ENCODE measurements at places on chromosomes 7 and 10.

- no peak for DNase-seq
Measured at GRCh38 chr10:31146491-31147209, 115.0 kb upstream of the ZNF438 start.

GRCh38 chr7:110800984-110801383 is 289.9 kb upstream of the LRRN3 start:
- no peak for DNase-seq

DNA sequence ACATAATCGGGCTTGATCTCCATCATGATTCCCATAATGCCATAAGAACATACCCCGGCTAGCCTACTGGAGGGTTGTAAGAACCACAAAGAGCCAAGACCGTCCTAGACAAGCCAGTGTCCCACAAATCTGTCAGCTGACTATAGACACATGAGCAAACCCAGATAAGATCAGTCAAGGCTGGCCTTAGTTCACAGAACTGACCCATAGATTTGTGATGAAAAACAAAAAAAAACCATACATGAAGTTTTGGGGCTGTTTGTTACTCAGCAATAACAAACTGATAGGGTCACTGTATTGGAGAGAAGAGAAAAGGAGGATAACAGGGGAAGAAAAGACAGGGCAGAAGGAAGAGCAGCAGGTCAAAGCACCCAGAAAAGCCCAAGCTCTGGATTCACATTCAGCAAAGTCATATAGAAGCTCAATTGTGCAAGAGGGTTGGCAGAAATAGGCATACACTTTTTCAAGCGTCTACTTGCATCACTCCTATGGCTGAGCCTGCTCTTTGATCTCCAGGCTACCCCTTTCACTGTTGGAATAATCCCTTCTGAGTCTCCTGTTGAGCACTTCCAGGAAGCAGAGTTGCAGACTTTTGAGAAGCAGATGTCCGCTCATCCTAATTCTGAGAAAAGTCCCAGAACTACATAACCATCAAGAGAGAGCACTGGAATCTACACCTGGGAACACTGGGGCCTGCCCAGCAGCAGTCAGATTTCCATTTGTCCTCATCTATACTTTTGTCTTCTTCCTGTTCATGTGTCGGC is 122.0 kb upstream of the HABP2 start:
- DNase-seq = no peak

DNA sequence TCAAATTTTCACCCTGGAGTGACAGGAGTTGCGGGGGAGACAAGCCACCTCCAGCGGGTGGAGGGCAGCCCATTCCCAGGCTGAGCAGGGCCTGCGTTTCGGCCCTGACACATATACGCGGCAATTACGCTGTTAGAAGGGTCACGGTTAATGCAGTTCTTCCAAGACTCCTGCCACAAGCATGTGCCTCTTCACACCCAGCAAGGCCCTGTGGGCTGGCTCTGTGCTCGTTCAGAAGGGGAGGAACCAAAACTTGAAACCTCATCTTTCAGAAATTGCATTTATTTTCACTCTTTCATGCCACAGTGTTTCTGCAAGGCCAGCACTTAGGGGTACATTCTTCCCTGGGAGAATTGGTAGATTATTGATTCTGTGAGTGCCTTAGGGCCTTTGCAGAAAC is 24.7 kb downstream of the LRMDA start:
- no peak for DNase-seq

DNA sequence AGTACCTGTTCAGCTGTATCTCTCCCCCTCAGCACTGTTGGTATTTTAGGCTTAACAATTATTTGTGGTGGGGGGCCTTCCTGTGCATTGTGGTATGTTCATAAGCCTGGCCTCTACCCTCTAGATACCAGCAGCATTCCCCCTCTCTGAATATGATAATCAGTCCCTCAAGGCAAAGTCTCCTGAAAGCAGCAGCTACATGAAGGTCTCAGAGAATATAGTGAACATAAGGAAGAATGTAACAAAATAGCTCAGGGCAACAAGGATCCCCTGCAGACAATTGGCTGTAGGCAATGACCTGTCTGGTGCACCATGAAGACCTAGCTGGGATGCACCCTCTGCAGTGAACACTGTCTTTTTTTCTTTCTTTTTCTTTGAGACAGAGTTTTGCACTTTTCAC is 86.4 kb downstream of the CTBP2 start:
- DNase-seq = no peak

GRCh38 chr10:74924251-74924963 is 98.0 kb downstream of the KAT6B start:
- no peak for DNase-seq

DNA sequence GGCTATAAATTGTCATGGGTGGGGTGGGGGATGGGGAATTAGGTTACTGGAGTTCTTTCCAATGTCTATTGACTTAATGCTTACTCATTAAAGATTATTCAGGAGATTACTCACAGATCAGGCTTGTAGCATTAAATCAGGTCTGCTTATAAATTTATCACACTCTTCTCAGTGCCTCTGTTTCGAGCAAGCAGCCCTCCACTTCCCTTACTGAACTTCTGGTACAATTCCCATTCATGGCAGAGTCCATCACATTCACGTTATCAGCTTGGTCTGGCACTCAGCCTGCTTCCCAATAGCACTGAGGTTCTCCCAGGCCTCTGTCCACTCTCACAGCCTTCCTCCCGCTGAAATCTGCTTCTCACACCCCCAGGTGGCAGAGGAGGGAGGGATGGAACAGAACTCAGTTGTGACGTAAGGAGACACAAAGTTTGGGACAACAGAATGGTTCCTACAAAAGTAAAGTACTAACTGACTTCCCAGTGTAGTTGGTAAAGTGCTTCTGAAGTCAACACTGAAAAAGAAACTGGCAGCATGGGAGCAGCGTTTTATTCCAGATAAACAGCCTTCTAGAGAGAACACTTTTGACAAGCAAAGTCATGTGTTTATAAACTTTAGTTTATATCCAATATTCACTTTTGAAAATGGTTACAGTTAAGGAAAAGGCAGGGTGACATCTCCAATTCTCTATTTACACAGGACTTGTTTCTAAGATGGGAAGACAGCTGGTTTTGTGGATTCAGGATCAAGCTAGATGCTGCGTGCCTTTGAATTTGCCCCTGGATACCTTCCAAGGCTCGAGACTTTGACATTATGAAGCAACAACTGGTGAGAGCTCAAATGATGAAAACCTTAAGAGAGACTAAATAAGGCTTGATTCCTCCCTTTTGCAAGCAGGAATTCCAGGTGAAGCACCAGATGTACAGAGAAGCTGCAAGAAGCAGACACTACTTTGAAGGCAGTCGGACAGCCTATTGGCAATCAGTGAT is 81.4 kb downstream of the ATXN7L1 start:
- no peak for DNase-seq
